Stimulated activated CD4-positive, alpha-beta T cell treated with anti-CD3 and anti-CD28 coated beads, Interleukin-1b, Interleukin-23, amount 100 ng/mL, for 1 hour (primary cell): ENCODE measurements at places on chromosomes 2 and 18.

DNA sequence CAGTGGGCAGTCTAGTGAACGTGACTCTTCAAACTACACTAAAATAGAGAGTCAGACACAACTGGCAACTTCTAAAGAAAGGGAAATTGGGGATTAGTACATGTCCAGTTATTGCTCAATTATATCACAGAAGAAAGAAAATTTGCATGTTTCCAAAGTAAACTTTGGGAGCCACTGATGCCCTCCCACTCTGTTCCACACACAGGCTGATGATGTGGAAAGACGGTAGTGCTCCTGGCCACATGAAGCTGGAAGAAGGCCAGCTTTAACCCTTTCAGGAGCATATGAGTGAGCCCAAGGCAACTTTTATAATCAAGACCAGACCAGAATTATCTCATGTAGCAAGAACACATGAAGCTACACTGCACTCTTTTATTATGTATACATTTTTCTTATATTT is 141.0 kb downstream of the NR4A2 start:
- DNase-seq = no peak

DNA sequence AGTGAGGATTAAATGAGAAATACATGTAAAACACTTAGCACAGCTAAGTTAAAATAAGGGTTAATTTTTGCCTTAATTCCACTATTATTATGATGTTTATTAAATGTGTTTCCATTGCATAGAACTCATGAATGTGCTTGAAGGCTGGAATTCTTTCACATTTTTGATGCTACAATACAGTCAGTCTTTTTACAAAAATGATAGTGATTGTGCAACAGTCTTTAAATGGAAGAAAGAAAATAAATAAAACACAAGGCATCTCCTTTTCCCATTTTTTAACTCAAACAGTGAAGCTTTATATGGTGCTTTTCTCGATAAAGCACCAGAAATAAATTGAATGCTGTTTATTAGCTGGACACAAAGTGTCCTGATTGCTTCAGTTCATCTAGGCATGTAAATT is 123.9 kb downstream of the MAP2 start:
- no peak for DNase-seq

DNA sequence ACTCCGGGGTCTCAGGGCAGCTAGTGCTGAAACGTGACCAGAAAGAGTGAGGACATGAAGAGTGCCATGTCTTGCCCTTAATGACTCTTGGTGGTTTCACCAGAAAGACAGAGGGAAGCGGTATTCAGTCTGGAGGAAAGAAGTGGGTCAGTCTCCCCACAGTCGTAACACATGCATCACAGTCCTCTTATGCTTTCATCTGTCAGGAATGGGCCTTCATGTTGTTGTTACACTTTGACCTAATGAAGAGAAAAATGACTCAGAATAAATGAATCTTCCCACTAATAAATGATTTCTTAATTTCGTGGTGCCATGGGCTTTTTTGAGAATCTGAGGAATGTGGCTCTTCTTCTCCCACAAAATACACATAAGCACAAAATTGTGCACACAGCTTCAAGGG is 103.2 kb downstream of the SLC8A1 start:
- no peak for DNase-seq

DNA sequence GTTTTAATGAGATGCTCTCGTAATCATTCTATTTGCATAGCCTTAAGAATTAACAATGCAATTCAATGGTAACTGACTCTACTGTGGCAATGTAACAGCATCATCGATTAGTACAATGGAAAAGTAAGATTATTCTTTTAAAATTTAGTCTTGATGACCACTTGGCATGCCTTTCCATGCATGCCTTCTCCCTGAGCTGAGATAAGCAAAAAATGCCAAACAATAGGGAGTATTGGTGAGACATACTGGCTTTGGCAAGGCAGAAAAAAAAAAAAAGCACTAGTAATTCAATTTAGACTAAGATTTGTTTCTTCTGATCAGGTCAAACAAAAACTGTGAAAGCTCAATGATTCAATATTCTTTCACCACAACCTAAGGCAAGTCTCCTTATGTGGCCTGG is 110.8 kb upstream of the TRIB2 start:
- DNase-seq = no peak

DNA sequence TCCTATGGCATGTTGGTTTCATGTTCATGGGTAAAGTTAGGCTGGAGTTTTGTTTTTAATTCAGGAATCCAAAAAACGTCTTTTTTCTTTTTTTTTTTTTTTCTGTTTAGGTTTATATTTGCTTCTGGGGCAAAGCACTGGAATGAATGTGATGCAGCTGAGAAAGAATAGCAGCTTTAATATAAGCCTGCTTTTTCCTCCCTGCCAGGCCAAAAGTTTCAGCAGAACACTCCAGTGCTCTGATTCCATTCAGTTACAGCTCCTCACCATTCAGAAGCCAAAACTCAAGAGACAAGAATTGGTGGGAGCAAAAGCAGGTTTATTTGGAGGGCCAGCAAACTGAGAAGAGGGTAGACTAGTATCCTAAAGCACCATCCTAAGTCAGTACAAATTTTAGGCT is 102.7 kb upstream of the PELI1 start:
- DNase-seq = no peak

GRCh38 chr2:218331745-218332144 is 24.9 kb upstream of the CATIP start:
- no peak for DNase-seq

DNA sequence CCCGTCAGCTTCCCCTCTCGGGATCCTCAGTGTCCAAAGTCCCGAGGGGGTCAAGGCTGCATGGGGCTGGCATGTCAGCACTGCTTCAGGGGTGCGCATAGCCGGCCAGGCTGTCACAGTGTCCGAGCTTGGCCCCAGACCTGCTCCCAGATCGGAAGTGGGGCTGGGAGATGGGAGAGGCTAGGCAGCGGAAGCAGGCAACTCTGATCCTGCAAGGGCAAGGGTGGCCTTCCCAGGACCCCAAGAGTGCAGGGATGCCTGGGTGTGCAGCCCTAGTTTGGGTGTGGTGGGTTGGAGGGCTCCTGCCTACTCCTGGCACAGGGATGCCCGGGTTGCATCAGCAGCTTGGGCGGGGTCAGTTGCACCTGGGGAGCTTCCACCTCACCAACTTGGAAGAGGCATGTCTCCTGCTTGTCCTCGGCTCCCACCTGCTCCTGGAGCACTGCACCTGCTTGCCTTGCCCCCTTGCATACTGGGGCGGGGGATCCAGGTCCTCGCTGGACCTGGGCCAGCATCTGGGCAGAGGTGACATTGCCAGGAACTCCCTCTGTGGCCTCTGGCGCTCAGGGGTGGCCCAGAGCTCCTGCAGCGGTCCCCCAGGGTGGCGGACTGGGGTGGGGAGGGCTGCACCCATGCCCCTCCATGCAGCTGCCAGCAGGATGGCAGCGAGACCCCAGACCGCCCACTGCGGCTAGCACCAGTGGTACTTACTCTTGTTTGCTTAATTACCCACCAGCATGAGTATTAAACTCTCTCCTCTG is 41.3 kb downstream of the CBLN2 start:
- no peak for DNase-seq

DNA sequence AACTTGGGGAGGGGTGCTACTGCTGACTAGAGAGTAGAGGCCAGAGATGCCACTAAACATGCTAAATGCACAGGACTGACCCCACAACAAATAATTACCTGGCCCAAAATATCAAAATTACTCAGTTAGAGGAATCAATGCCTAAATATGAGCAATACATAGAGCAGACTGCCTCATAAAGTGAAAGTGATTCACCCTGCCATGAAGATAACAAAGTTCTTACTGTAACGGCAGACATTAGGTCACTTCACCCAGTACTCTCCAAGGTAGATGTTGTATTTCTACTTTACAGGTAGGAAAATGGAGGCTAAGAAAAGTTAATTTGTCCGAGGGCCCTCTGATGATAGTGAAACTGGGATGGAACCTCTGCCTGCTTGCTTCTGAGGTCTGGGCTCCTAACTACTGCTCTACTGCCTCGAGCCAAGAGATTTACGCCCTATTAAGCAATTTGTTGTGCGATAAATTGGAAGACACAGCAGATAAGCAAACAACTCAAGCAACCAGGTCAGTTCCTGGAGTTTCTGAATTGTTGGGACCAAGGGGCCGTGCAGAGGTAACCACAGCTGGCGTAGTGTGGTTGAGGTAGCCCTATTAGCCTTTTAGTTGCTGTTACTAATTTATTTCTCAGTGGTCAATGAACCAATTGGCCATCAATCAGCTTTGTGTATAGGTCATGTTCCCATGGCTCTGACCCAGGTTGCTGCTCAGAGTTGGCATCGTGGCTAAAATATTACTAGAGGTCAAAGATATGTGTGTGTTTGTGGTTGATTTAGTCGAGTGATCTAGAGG is 4.8 kb downstream of the DHRS9 start:
- DNase-seq = no peak

GRCh38 chr2:50484371-50484770 is 547.6 kb downstream of the NRXN1 start:
- no peak for DNase-seq

- DNase-seq = no peak
Observed at GRCh38 chr2:71608034-71608433, 154.7 kb downstream of the DYSF start.

GRCh38 chr2:15665943-15666460 is 74.3 kb downstream of the DDX1 start:
- DNase-seq = no peak

GRCh38 chr2:149082079-149082478 is 43.6 kb downstream of the LYPD6B start:
- DNase-seq = no peak

GRCh38 chr18:13625355-13625754 is 101.0 kb downstream of the FAM210A start:
- DNase-seq = no peak

GRCh38 chr2:239349453-239350135 is 51.2 kb downstream of the HDAC4 start:
- no peak for DNase-seq

DNA sequence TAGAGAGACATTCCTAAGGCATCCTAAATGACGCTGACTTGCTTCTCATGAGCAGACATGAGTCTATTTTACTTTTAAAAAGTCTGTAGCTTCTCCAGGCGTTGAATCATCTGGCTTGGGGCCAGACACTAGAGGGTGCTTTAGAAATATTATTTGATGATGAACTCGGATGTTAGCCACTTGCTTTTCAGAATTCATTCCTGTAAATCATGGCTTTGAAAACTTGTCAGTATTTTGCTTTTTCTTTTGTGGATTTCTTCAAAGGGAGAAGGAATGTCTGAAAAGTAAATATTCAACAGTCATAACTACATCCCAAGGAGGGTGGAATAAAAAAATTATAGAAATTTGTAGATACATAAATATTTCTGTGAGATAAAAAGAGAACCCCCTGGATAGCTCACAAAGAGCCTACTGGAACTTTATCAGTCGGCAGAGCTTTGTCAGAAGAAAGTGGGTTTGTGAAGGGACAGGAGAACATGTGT is 370.8 kb downstream of the OSR1 start:
- DNase-seq = no peak

DNA sequence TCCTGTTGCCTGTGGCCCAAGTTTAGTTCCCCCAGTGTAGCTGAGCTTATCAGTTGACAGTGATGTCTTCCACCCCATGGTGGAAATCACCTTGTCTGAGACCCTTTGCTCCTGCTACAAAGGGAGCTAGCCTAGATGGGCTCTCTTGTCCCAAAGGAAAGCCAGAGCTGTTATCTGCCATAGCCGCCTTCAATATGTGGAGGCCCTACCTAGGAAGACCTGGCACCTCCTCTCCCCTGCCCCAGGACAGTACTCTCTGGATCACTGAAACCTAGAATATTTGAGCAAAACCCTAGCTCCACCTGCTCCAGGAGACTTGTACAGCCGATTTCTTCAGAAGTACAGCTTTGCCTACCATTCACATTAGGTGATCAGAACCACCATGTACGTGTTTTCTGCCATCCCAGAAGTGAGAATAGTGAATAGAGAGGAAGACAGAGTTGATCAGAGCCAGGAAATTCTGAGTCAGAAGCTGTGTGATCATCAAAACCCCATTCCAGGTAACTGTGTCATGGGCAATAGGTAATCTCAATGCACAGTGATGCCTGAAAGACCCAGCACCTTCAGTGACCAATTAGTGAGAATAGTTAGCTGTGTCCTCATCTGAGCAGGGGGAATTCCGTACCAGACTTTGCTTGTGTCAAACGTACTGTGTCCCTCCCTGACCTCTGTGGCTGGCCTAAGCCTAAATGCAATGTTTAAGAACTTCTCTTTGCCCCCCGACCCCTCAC is 138.4 kb upstream of the ALPP start:
- no peak for DNase-seq

DNA sequence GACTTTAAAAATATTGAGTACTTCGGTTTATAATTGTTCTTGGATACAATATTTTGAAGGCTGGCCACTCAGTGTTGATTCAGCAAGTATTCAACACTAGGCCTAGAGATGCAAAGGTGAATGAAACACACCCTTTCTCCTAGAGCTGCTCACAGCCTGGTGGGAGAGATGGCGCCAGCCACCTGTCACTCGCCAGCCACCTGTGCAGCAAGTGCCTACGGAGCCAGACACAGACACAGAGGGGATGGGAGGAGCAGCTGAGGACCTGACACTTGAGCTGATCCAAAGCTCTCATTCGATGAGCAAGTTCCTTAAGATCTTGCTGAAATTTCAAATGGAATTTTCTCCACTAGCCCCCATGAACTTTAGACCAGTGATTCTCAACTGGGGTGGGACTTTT is 151.1 kb upstream of the RIOK3 start:
- DNase-seq = no peak

DNA sequence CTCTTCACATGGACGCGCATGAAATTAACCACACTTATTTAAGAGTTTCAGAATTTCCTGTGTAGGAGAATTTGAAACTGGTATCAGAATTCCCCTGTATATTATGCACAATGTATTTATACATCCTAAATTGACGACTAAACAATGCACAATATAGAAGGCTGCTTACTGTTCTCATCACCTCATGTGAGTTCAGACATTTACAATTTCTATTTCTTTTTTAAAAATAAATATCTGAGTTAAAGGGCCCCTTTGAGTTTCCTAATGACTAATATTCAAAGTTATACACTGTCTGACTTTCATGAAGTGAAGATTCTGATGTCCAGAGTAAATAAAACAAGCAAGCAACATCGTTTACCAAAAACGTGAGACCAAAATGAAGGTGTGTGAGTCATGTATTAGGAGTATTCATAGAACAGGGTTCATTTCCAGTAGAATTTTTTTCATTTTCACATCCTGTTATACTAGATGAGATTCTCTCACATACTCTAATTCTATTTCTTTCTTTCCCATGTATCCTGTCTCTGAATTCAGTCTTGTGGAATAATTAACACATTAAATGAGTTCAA is 406.2 kb downstream of the NUP35 start:
- DNase-seq = no peak

DNA sequence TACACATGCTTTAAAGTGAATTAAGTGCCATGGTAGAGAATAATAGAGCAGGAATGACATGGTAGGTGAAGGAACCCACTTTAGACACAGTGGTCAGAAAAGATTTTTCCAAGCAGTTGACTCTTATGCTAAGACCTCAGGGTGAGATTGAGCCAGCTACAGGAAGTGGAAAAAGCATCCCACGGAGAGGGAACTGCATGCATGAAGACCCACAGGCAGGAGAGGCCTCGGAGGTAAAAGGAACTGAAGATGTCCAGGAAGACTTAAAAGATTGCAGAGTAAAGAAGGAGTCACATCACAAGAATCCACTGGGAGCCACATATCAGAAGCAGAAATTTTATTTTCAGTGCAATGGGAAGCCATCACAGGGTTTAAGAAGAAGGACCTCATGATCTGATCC is 499.2 kb upstream of the FAM98A start:
- no peak for DNase-seq
